Stimulated activated CD4-positive, alpha-beta T cell treated with anti-CD3 and anti-CD28 coated beads, Interleukin-15, amount 100 ng/mL, for 1 hour (primary cell): ENCODE measurements at places on chromosomes 1 and 21.
A peak's percentile ranks its signal among the peaks of the same experiment; 100 is the strongest.

DNA sequence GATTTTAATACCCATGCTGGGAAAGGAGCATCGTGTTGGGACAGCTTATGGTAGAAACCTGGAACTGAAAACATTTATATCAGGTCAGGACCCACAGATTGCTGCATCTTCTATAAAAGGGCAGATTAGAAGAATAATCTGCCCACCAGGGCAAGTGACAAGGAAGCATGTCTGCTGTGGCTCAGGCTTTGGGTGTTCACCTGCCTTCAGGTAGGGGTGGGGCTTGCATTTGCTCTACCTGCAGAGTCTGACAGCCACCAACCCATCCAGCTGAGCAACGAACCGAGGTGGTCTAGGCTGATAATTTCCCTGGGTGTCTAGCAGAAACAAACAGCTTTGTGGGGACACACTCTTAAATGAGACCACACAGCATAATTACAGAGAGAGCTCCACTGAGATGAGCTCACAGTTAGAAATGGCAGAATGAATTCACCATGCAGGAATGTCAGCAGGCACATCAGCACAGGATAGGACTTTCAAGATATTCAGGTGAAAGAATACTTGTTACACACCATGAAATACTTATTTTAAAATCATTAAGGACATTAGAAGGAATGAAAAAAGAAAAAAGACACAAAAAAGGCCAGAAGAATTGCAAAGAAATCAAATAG is 36.1 kb upstream of the B3GALT5 start:
- no peak for DNase-seq

- no peak for DNase-seq
Measured at GRCh38 chr21:45872471-45872870, 109.1 kb upstream of the COL6A1 start.

DNA sequence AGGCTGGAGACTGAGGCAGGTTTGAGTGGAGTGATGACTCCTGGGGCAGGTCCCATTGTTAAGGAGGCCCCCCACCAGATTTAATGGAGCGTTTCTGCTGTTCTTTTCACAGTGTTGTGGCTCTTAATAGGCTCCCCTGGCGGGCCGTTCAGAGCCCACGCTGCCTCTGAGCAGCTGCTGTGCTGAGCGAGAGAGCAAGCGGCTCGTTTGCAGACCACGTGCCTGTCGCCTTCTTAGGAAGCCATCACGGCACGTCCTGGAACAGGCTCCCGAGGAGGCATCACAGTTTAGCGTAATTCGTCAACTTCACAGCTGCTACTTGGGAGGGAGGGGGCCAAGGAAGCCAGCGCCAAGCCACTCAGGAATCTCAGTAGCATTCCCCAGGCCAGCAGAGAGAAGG is 70.5 kb upstream of the CTTNBP2NL start:
- DNase-seq, result no peak

DNA sequence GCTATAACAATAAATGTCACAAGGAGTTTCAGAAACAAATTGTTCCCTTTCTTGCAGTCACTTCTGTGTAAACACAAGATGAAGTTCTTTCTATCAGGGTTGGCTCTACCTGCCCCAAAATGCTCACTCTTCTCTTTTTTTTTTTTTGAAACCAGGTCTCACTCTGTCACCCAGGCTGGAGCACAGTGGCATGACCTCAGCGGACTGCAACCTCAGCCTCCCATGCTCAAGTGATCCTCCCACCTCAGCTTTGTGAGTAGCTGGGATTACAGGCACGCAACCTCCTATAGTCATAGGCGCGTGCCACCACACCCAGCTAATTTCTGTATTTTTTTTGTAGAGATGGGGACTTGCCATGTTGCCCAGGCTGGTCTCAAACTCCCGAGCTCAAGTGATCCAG is 10.5 kb upstream of the CTNNBIP1 start:
- no peak for DNase-seq

DNA sequence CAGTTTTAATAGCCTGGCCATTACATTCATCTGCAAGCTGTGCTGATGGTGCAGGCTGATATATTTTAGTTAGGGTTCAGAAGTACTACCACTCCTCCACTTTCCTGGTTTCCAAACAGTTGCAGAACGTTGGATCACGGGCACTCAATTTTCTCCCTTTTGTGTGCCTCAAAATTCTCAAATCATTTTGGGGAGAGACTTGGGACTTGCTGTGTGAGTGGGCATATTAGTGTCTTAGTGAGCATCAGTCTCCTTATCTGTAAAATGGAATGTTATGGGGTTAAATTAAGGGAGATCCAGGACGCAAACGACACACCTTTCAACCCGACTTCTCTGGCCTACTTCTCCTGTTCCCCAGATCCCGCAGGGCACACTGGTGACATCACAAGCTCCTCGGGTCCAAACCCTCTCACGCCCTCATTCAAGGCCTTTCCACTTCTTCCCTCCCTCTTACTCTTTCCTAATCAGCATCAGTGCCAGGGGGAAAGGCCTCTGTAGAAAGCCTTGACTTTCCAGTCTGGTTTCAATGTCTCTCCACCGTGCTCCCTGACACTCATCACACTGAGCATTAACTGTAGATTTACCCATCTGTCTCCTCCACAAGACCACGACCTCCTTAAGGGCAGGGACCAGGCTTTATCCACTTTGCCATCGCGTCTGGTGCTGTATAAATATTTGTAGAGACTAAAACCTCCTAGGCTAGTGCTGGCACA is 1.2 kb downstream of the PIGP start:
- no peak for DNase-seq

GRCh38 chr1:226457307-226457712 is 49.4 kb upstream of the PARP1 start:
- DNase-seq, result no peak

GRCh38 chr1:81155131-81155530 is 645.6 kb upstream of the ADGRL2 start:
- DNase-seq, result no peak

DNA sequence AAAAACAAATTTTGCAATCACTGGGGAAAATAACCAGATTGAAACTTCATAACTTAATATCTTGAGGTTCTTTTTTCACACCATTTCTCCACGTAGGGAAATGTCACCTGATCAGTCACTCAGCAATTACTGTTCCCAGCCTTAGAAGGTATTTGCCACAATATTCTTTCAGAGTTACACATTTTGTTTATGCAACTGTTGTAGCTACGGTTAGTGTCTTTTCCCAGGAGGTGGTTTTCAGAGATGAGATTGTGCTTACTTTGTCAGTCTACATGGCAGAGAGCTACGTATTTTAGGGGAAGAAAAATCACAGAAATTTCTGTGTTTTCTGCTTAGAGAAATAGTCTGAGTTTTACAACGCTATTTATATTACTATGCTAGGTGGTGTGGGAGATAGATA is 792.8 kb upstream of the B3GALT2 start:
- no peak for DNase-seq

- no peak for DNase-seq
Measured at GRCh38 chr1:230293390-230293700, 132.8 kb downstream of the PGBD5 start.

DNA sequence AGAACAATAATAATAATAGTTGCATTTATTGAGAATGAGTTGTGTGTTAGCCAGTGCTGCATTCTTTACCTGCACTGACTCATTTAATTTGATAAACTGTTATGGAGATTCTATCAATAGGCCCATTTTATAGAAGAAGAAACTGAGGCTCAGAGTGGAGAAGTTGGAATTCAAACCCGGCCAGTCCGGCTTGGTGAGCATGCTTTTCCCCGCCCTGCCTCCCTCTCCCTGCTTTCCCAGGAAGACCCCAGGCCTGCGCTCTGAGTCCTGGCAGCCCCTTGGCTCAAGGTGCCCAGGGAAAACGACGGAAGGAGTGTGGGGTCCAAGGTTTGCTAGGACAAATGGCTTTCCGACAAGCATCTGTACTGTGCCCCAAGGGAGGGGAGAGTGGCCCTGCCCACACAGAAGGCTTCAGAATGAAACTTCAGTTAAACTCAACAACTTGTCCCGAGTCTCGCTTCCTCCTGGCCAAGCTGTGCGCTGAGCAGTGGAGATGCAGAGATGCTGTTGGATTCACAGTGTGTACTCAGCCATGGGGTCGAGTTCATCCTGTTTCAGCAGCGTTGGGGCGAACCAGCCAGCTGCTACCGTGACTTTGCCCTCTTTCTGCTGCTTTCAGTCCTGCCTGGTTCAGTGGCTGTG is 23.3 kb upstream of the PADI6 start:
- DNase-seq, result no peak

DNA sequence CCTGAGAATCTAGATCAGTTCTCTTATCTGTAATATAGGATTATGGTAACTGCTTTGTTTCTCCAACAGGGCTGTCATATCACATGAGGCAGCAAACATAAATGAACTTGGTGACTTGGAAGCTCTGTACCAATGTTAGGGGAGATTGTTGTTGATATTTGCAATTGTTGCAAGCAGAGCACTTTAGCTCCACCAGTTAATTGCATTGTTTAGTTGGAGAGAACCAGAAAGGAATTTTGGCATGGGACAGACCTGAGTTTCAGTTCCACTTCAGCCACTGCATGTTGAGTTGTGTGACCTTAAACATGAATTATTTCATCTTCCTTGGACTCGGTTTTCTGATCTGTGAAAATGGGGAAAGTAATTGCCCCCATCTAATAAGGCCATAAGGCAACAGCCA is 142.3 kb upstream of the JUN start:
- no peak for DNase-seq

DNA sequence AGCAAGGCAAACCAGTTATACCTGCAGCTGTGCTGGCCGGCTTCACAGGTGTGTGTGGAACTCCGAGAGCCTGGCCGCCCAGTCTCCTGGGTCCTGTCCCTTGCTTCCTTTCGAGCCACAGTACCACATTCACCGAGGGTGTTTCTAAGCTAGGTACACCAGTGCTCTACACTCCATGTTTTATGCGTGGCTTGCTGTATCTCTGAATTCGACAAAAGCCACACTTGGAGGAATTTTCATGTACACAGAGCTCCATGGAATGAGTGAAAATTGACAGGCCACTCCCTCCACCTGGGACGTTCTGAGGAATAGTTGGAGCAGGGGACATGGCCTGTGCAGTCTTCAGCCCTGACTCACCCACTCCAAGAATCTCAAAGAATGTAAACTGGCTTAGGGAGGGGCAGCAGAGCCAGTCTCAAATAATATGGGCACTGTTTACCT is 14.0 kb downstream of the ETS2 start:
- DNase-seq, result no peak

DNA sequence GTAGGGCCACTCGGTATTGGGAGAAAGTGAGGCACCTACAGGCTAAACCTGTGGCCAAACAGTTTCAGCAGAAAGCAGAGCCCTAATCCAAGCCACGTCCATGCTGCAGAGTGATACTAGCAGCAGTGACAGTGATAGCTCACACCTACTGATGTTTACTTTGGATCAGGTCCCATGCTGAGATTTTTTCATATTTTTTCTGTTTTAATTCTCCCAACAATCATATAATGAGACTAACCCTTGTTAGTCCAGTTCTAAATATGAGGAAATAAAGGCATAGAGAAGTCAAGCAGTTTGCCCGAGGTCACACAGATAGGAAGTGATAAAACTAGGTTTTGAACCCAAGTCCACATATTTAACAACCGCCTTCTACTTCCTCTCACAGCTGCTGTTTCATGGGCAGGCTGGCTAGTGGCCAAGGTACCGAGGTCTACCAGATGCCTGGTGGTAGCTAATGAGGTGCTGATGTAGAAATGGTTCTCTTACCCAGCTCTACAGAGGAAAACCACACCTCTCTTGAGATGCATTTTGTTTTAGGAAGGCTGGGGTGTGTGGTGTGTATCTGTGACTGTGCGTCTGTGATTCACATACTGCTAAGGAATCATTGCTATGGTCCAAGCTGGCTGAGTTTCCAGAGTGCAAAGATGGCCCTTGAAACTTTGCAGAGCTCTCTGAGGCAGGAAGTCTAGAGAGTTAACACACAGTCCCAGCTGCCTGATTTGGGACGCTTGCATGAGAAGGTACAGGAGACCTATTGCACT is 80.3 kb upstream of the ARTN start:
- DNase-seq, result no peak

DNA sequence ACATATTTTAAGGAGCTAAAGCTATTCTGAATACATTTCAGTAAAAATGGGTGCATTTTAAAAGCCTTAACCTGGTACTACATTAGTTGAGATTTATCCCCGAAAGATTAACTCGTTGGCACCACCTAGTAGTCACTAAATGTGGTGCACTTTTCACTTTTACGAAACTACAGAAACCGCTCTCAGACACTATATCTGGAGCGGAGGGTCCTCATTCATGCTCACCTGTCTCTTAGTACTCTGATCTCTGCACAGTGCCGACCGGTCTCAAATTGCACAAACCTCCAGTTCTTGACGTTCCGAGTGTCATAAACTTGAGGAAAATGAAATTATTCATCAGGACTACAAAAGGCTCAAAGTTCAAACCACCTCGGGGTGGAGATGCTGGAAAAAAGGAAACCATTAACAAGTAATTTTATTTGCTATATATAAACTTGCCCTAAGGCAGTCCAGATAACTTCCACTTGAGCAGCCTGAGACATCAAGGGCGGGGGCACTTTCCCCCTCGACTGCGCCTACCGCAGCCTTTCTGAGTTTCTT is 722 bp downstream of the LZIC start:
- no peak for DNase-seq

- DNase-seq, result no peak
Measured at GRCh38 chr1:41041614-41042270, 20.2 kb upstream of the SLFNL1 start.

DNA sequence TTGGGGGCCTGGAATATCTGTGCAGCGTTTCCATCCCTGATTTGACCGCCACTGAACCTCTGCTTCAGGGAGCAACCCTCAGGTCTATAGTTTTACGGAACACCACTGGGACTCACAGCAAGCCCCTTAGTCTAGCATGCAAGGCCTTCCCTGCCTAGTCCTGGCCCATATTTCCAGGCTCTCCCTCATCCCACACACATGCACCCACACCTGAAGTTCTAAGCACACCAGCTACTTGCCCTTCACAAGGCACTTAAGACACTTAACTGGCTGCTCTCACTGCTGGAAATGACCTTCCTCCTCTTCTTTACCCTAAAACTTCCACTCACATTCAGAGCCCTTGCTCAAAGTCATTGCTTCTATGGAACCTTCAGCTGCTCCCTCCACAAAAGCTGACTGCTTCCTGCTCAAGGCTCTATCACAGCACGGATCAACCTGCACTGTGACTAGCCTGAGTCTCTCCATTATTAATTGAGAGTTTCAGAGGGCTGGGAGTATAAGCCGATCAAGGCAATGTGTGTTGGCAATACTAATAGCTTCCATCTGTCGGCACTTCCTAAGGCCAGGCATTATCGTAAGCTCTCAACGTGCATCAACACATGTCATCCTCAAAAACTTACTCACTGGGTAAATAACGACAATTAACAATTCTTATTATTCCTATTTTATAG is 84.3 kb downstream of the RRAGC start:
- no peak for DNase-seq

GRCh38 chr1:50332941-50333594 is 90.2 kb downstream of the DMRTA2 start:
- DNase-seq, result peak; percentile 35

DNA sequence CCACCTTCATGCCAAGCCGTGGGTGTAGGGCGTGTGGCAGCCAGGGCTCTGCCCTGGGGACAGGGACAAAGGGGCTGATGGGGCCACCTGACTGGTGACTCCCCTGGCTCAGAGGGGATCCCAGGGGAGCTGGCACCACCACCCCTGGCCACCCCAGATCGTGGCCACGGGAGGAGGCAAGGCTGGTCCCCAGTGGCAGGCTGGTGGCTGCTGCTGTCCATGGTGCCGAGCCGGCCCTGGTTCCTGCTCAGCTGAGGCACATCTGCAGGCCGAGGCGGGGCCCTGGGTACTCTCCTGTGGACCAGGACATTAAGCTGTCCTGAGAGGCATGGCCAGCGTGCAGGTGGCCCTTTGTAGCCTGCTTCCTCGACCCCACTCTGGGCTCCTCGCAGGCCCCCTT is 6.5 kb downstream of the PLCH2 start:
- DNase-seq, result no peak
